AG04450 (cell line): ENCODE measurements at places on chromosomes 3 and 15.
A peak's percentile ranks its signal among the peaks of the same experiment; 100 is the strongest.

- no peak for DNase-seq
Observed at GRCh38 chr3:53534676-53535400, 40.4 kb downstream of the CACNA1D start.

DNA sequence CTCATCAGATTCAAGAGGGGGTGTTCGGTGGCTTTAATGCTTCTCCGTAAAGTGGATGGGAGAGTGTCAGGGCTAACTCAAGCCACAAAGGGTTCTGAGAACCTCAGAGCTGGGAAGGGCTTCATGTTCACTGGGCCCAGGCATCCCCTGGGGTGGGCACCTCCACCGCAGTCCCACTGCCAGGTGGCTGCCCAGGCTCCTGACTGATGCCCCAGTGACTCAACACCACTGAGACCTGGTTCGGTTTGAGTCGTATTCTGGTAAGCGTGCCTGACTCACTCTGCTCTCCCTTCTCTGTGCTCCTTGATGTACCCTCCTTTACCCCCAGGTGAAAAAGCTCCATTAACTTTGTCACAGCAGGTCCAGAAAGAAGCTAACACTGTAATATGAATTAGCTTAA lies 304.6 kb downstream of the RPLP1 start:
- no peak for DNase-seq

DNA sequence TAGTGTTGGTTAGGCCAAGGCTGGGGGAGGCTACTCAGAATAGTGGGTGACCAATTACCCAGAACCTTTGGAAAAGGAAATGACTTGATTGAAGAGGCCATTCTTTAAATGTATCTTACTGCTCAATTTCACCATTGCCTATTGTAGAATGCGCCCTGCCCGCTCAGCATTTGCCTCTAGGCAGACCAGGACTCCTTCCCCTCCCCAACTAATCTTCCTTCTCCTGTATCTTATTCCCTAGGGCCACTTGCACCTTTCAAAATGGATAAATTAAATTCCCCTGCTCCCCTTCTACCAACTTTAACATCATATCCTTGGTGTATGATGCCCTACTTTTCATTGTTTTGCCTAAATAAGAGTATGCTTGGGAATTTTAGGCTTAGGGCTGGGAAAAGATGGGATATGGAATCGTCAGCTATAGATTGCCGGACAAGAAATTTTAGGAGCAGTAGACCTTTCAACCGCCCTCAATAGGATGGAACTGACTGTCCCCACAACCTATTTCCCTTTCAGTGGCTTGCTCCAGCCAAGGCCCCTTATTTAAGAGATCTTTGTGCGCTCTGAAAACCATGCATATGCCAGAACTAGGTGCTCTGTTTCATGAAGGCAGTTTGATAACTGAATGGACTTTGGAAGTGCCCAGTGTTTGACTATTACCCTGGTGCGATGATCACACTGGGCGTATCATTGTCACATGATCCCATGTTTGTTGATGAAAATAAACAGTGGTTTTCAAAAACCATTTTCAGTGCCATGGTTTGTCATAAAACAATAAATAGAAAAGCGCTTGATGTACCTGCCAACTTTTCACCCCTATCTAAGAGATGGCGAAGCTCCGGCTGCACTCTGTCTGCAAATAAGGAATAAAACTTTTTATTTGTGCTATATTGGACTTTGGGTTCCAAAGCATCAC lies 74.3 kb upstream of the TSEN2 start:
- no peak for DNase-seq

DNA sequence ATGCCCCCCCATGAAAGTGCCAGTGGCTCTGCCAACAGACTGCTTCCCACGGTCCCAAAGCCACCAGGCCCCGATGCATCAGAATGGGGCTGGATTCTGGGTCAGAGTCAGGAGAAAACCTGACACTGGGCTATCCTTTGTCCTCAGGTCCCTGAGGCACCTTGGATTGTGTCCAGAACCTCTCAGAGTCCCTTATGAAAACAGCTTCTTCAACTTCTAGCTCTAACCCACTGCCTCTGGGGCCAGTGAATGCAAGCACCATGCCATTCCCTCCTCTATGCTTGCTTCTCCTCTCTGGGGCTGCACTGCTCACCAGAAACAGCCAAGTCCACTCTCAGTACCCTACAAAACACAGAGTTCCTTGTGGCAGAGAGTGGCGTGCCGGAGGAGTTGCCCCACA lies 9.9 kb downstream of the CRABP1 start:
- no peak for DNase-seq

DNA sequence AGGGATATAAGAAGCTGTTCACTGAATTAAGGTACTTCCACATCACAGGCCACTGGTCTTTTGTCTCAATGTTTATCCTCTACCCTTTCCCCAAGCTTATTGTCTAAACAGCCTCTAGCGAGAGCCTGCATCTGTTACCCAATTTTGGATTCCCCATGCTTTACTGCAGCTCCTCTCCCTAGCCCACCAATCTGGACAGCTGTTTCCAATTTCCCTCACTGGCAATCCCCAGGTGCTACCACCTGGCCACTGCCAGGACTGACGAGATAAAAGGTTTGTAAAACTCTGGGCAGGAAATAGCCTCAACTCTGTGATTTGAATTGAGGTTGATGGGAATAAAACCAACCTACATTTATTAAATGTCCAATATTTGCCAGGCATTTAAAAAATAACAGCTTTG lies 58.0 kb upstream of the TEX9 start:
- no peak for DNase-seq

- no peak for DNase-seq
Observed at GRCh38 chr15:67796196-67797127, 28.8 kb upstream of the SKOR1 start.

DNA sequence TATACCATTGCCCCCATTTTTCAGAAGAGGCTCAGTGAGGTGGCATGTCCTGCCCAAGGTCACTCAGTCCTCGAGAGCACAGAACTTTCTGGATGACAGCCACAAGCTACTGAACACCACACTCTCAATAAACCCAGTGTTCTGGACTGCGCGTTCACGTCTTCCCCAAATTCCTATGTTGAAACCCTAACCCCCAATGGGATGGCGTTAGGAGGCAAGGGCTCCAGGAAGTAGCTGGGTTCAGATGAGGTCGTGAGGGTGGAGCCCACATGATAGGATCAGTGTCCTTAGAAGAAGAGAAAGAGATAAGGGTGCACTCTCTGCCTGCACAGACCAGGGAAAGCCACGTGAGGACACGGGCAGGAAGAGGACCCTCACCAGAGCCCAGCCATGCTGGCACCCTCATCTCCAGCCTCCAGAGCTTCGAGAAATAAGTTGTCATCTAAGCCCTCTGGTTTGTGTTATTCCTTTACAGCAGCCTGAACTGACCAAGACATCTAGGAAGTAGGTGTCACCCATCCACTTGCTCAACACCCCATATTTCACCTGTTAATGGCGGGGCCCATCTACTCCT lies 324.0 kb downstream of the UACA start:
- DNase-seq = no peak

- no peak for DNase-seq
Observed at GRCh38 chr15:70415398-70415797, 317.7 kb upstream of the TLE3 start.

DNA sequence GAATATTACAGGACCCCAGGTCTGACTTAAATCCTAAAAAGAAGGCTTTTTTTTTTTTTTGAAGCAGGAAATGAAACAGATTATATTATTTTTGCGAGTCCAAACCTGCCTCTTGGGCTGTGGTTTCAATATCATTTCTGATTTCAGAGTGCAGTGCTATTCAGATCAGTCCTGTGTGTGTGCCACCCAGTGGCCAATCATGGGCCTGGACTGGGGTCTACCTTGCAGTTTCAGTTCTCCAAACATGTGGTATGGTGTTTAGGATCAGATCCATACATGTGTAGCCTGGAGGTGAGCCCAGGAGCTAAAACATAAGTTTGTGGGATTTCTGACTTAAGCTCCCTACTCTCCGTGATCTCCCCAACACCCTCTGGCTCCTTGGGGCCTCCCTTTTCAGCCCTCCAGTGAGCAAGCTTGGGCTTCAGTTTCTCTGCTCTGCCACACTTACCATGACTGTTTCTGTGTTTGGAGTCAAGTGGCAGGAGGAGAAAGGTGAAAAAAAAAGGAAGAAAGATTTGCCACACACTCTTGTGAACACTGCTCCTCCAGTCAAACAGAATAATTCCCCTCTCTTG lies 12.1 kb upstream of the THSD4 start:
- no peak for DNase-seq

- no peak for DNase-seq
Observed at GRCh38 chr15:63156755-63157117, 541 bp downstream of the RPS27L start.

DNA sequence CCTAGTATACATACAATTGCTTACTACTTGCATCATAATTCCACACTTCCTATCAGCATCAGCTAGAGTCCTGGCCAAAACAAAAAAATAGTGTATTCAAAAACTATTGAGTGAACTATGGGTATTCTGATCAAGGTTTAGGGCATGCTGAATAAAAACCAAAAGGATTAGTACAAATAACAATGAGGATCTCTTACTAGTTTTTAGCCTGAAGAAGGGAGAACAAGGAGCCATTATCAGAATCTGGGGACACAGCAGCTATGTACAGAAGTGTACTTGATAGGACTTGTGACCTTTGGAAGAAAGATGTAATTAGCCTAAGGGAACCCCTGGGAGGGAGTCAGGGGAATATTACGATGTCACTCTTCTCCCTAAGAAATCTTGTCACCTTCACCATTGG lies 832.2 kb downstream of the SQOR start:
- DNase-seq = no peak

GRCh38 chr3:194333981-194334320 lies 17.2 kb downstream of the CPN2 start:
- no peak for DNase-seq

DNA sequence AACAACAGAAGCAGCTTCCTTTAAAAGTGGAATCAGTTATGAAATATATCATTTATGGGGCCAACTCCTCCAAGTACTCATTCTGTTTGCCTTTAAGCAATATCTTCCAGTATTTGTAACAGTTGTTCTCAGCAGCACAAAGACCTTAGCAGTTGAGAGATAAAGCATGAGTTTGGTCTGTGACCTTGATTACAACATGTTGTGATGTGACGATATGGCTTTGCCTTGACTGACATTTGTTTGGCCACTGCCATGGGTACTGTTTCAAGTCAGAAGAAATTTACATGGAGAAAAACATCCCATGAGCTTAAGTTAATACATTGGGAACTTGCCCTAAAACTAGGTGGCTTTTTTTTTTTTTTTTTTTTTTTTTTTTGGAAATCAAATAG lies 175.1 kb upstream of the KBTBD8 start:
- no peak for DNase-seq

GRCh38 chr3:27176256-27176655 lies 192.9 kb downstream of the NEK10 start:
- no peak for DNase-seq

DNA sequence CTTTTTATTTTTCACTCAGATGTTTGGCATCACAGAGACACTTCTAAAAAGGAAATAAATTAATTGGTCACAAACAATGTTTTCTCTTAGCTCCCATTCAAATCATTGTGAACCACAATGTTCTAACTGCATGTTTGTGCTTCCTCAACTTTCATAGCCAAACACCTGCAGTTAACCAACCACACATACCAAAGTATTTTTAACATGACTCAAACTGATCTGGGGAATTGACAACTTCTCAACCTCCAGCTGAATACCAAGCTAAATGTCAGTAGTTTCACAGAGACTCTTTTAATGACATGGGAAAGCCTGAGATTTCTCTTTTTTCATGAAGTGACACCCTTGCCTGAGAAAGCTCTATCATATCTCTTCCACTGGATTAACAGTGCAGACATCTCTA lies 217.9 kb upstream of the MME start:
- DNase-seq = peak; percentile 10

DNA sequence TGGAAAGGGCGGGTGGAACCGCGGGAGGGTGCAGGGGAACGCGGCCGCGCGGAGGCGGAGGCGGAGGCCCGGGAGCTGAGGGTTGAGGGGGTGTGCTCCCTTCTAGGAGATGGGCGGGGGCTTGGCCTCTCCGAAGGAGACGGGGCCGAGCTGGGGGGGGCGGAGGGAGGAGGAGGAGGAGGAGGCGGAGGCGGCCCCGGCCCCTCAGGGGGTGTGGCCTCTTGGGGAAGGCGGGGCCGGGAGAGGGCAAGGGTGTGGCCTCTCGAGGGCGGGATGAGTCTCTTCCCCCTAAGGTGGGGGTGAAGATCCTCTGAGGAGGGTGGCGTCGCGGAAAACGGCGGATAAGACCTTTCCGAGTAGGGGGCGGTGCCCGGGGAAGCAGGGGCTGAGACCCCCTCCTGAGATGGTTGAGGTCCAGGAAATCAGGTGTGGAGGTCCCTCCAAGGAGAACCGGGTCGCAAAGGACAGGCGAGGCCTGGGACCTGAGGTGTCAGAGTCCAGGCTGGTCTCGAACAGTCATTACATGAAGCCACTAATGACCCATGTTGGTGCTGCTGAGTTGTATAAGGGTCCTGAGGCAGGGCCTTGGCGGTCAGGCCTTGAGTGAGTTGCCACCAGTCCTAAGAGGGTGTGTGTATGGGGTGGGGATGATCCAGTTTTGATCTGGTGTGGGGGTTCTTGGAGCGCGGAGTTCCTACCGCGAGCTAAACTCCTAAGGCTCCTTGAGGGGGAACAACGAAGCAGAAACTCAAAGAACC lies 759 bp downstream of the WDR6 start:
- DNase-seq = peak; percentile 62

- DNase-seq = no peak
Observed at GRCh38 chr15:41585127-41586047, 26.4 kb downstream of the TYRO3 start.

DNA sequence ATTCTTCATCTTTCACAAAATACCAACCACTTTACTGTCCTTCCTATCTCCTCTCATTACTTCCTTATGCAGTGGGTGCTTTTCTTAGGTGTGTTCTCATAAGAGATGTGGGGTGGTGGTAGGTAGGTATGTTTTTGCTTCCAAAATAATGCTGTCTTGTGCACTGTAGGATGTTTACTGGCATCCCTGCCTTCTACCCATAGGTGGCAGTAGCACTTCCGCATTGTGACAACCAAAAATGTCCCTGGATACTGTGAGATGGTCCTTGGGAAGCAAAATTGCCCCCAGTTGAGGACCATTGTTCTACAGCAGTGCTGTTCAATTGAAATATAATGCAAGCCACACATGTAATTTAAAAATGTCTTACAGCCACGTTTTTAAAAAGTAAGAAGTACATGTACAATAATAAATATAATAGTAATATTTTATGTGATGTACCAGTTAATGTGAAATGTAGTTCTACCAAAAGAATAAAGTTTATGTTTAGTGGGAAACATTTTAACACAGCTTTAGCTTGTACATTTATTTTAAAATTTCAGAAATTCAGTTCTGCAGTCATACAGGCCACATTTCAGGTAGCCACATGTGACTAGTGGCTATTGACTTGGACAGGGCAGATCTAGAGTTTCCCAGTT lies 75.2 kb downstream of the NEO1 start:
- no peak for DNase-seq

DNA sequence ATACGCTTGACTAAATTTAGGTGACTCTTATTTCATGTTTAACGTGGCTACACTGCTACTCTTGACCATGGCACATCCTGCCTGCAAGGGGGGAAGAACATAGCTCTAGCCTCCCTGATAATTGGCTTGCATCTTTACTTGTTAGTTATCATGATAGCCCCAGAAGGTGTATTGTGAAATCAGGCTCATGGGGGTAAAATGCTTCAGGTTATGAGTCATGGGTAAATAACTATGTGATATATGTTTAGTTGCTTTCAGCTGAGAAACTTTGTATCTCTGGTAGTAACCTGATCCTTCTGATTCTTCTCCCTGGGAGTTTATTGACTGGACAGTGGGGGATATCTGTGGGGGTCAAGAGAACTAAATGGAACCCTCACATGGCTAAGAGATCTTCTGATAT lies 660.8 kb upstream of the UBE2E2 start:
- no peak for DNase-seq

- DNase-seq = no peak
Observed at GRCh38 chr3:101819649-101820206, 29.6 kb upstream of the NFKBIZ start.

GRCh38 chr3:145959457-145960088 lies 201.4 kb downstream of the PLOD2 start:
- no peak for DNase-seq
